Coronary artery (tissue), 2 donors: ENCODE measurements at places on chromosomes 16 and 17.

GRCh38 chr16:58506241-58507194 lies 6.6 kb downstream of the NDRG4 start:
- DNase-seq, result no peak

DNA sequence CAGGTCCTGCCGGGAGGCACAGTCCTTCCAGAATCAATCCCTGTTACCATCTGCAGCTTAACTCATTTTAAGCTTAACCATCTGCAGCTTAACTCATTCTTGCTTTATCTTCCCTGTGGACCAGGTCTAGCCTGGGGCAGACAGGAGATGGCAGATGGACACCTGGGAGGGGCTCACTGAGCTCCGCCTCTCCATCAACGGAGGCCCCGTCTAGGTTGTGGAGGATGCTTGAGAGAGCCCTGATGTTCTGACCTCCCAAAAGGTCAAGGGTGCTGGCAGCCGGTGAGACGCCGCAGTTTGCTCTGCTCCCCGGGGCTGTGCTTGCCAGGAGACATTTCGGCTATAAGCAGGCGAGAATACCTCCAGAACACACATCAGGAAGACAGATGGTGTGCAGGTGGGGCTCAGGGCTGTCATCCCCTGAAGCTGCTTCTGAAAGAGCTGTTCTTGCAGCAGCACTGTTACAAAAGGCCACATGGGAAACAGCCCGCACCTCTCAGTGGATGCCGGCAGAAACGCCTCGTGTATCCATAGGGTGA lies 41.3 kb downstream of the BAIAP2 start:
- no peak for DNase-seq

- DNase-seq, result no peak
These were observed 13.8 kb upstream of the CDR2 start for GRCh38 chr16:22388101-22388644.

DNA sequence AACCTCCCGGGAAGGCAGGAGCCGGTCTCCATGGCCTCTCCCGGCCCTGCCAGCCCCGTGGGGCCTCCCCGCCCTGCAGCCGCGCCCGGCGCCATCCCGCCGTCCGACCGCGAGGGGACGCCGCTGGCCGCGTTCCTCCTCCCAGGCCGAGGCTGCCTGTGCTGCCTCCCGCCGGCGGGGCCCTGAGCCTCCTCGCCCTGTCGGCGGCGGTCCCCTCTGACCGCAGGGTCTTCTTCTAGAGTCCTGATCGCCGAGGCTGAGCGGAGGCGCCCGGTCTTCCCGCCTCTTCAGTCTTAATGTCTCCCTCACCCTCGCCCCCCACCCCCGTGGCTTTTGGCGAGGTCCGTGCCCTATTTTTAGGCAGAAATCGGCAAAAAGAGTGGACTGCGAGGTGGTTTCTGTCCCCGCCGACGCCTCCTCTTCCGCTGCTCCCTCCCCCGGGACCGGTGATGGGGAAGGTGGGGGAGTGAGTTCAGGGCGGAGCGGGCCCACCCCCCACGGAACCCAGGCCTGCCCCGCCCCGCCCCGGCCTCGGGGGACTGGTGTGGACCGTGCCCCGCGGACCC lies 794 bp upstream of the CPNE7 start:
- DNase-seq, result no peak

DNA sequence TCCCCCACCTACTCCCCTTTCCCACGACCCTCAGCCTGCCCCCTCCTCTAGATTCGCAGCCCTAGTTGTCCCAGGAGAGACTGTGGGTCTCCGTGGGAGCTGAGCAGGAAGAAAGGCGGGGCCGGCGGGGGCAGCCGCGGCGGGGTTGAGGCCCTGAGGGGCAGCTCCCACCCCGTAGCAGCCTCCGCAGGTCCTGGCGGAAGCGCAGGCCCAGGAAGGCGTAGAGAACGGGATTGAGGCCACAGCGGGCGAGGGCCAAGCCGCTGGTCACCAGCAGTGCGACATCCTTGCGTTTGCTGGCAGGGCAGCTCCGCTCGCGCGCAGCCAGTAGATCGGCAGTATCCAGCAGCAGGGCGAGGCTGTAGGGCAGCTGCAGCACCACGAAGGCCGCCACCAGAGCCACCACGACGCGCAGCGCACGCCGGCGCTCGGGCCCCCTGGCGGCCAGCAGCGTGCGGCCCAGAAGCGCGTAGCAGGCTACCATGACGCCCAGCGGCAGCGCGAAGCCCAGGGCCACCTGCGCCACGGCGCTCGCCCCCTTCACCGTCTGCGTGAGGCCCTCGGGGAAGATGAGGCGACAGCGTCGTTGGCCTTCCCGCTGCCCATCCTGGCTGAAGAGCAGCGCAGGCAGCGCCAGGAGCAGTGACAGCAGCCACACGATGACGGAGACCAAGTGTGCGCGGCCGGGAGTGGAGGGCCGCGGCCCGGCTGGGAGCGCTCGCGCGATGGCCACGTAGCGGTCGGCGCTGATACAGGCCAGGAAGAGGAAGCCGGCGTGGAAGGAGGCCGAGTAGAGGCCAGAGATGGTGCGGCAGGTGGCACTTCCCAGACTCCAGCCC lies 1.9 kb downstream of the CCR10 start:
- DNase-seq, result peak; percentile 85

GRCh38 chr17:71760062-71760720 lies 360.6 kb upstream of the SOX9 start:
- no peak for DNase-seq

DNA sequence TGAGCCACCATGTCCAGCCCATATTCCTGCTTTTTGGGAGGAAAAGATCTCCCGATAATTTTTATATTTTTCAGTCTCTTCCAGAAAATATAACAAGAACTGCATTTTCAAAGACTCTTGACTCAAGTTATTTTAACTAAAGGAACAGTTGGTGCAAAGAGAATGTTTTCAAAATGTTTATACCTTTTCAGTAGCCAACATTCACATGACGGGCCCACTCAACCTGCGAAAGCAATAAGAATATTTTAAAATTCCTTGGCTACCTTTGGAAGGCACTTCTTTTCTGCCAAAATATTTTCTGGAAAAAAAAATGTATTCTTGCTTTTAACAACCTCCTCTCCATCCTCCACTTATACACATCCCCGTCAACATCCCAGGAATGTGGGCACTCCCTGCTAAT lies 140.3 kb downstream of the ZNF18 start:
- no peak for DNase-seq

DNA sequence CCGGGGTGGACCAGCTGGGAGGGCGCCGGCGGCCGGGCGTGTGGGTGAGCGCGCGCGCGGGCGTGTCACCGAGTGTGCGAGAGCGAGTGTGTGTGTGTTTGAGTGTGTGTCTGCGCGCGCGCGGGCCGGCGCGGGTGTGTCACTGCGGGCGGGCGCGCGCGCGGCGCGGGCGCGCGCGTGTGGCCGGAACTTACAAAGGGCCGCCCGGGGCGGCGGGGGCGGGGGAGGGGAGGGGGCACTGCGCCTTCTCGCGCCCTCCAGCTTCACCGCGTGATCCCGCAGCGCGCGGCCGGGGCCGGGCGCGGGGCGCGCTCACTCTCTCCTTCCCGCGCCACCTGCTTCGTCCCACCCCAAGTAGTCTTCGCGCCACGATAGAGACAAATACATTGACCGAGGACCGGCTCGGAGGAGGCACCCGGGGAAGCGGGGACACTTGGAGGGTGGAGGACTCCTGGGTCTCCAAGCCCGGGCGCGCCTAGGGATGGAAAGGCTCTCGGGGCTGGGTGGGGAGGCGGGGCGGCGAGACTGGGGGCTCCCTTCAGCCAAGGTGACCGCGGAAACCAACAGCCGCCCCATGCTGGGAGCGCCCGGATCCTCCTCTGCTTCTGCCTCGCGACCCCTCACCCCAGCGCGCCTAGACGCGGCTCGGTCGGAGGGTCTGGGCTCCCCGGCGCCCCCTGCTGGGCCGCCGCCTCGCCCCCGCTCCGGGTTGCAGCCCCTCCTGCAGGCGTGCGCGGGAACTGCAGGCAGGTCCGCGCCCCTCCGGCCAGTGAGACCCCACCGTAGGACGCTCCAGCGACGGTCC lies at the start of gene SRCIN1:
Gene SRCIN1, minus strand, starts transcription at position 112 of the 805 bp plus-strand sequence. CDS start 247 bp downstream, outside the sequence.
- DNase-seq, result no peak

GRCh38 chr16:86367291-86368072 lies 142.8 kb upstream of the FOXF1 start:
- no peak for DNase-seq

DNA sequence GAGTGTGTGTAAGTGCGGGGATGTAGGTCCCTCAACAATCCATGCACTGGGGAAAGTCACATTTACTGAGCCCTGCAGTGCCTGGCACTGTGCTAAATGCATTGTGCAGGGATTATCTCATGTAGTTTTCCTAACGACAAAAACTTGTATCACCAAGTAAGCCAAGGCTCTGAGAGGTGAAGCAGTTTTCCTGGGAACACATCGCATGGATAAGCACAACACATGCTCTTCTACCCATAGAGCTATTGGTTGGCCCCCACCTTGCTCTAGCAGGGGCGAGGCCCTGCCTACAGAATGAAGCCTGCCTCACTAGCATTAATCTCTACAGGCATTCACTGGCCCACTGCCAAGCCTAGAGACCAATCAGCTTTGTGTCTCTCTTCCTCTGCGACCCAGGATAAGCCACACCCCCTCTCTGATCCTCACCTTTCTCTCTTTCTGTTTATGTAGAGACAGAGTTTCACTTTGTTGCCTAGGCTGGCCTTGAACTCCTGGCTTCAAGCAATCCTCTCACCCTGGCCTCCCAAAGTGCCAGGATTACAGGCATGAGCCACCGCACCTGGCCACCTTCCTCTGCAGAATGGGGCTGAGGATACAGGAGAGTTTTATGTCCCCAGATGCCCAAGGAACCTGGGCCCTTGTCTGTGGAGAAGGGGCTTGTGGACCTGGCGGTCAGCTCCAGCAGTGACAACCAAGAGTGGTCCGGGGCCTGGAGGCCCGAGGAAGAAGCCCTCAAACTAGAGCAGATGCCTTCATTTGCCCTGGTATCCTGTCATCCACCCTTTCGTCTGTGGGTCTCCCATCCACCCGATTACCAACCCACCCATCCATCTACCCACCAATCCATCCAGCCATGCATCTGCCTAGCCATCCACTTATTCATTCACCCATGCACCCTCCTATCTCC lies 12.8 kb downstream of the CDH16 start:
- DNase-seq, result no peak
